SK-N-SH (cell line): ENCODE measurements at places on chromosomes 4 and X. TPM values are rescaled to one million over a fixed set of nuclear protein-coding genes. Genes with fewer than 3 reads are reported as not detected.
A peak's percentile ranks its signal among the peaks of the same experiment; 100 is the strongest.

Gene CWH43
- not detected in 2 replicates for polyA plus RNA-seq

Gene TLR2
- polyA plus RNA-seq: 0.18 and 0.21 TPM in 2 replicates

Gene ESX1
- not detected in 2 replicates for polyA plus RNA-seq

Gene C4orf51
- polyA plus RNA-seq: not detected in 2 replicates

Gene COL25A1
- polyA plus RNA-seq: not detected in 2 replicates

Gene TXK
- 0.60 and 0.61 TPM in 2 replicates for polyA plus RNA-seq

Gene MAGEA11
- 0.03 and 0.06 TPM in 2 replicates for polyA plus RNA-seq

Gene CXCR3
- not detected in 2 replicates for polyA plus RNA-seq

Gene PFKFB1
- polyA plus RNA-seq: 0.12 and 0.15 TPM in 2 replicates

Gene CT45A7
- polyA plus RNA-seq: not detected in 2 replicates

Gene MTMR8
- 0.21 and 0.35 TPM in 2 replicates for polyA plus RNA-seq

DNA sequence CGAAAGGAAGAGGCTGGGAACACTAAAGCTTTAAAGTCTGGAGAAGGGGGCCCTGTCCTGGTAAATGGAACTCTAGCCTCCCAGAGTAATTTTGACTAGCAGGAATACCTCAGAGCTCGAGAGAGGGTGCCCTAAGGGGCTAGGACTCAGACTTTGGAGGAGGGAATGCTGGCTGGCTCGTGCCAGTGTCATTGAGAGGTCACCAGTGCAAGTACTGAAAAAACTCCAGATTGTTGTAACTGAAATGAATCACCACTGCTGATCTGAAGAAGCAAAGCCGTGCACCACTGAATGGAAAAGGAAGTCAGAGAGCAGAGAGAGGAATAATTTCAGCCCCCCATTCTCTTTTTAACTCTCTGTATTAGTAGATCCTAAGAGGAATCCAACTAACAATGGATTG, 690.2 kb downstream of the FAT4 start:
- no peaks in the 10 kb centered on the region for H3K36me3 ChIP-seq
- H3K4me3 ChIP-seq: no peak overlapping the region
- H3K4me1 ChIP-seq: peaks cover 3% of the 10 kb centered on the region

GRCh38 chr4:92600638-92601037, 296.9 kb downstream of the GRID2 start:
- H3K36me3 ChIP-seq: no peaks in the 10 kb centered on the region
- H3K27me3 ChIP-seq: no peaks in the 10 kb centered on the region
- H3K27ac ChIP-seq: no peak overlapping the region
- H3K4me1 ChIP-seq: no peaks in the 10 kb centered on the region
- DNase-seq: no peak

DNA sequence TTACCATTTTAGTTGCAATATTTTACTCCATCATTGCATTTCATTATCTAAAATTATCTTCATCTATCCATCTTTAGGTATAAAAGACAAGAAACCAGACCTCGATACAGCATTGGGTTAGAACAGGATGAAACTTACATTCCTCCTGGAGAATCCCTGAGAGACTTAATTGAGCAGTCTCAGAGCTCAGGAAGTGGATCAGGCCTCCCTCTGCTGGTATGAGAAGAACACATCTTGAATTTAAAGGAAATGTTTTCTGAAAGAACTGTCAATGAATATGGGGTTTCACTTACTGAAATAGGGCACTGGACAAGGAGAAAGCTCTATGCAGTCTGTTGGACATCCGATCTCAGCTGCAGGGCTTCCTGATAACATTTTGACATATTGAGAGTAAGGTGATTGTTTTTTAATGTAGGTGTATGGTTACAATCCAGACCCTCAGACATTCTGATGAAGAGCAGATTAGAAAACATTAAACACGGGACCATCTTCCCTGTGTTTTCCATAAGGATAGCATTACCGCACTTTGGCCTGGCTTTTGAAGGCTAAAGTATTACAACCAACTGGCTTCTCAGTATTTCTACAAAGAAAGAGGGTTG, 367.2 kb downstream of the BMPR1B start:
- no peaks in the 10 kb centered on the region for H3K36me3 ChIP-seq
- H3K27me3 ChIP-seq: no peaks in the 10 kb centered on the region
- peak overlapping the region; percentile 53 for H3K27ac ChIP-seq
- H3K4me3 ChIP-seq: no peak overlapping the region

GRCh38 chr4:84531689-84532088, 32.6 kb upstream of the NKX6-1 start:
- DNase-seq: peak; percentile 3
- H3K27ac ChIP-seq: no peak overlapping the region
- H3K36me3 ChIP-seq: no peaks in the 10 kb centered on the region
- no peaks in the 10 kb centered on the region for H3K27me3 ChIP-seq
- H3K4me3 ChIP-seq: no peak overlapping the region

DNA sequence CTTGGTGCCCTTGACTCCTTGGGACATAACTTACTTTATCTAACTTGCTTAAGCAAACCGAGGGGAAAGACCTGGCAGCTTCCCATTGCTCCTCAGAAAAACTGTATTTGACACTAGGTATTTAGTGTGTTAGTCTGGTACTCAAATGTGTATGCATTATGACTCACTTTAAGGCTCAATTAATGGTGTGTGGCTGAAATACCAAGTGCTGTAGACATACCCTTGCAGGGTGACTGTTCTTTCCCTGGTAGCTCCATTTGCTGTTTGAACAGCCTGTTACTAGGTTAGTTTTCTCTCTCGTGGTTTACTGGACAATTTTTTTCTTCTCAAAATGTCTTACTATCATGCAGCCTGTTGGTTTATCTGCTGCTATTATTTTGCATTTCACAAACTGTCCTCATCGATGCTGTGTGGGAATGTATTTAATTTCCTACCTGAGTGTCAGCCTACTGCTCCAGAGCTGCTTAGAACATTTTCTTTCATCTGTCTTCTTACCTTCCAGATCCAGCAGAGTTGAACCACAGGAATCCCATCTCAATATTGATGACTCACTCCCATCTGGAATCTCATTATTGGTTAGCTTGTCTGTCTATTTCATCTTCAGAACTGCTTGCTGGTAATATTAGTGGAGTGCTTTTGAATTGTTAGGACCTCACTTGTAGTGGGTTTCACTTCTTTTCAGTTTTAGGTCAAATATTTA, 158.0 kb upstream of the FAT1 start:
- no peak overlapping the region for H3K27ac ChIP-seq
- no peaks in the 10 kb centered on the region for H3K36me3 ChIP-seq
- DNase-seq: no peak
- no peaks in the 10 kb centered on the region; the same call in 1 of the 2 replicates for H3K27me3 ChIP-seq
- H3K4me1 ChIP-seq: no peaks in the 10 kb centered on the region; the same call in 1 of the 2 replicates
- no peak overlapping the region for H3K4me3 ChIP-seq

DNA sequence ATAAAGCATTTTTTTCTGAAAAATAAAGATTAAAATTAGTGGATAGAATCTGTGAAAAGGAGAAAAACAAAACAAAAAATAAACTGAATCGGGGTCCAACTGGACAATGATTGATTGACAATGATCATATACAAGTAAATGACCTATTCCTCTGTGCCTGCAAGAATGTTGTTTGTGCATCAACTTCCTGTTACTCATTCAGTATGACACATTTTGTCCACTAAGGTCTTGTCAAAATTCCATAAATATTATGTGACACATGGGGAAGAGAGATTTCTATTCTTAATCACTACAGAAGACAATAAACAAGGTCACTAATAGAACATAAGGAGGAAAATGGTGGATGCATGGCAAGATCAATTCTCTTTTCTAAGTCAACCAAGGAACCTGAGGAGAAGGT, 54.9 kb downstream of the F8 start:
- no peaks in the 10 kb centered on the region for H3K4me1 ChIP-seq
- no peaks in the 10 kb centered on the region for H3K27me3 ChIP-seq
- DNase-seq: no peak
- H3K36me3 ChIP-seq: no peaks in the 10 kb centered on the region

DNA sequence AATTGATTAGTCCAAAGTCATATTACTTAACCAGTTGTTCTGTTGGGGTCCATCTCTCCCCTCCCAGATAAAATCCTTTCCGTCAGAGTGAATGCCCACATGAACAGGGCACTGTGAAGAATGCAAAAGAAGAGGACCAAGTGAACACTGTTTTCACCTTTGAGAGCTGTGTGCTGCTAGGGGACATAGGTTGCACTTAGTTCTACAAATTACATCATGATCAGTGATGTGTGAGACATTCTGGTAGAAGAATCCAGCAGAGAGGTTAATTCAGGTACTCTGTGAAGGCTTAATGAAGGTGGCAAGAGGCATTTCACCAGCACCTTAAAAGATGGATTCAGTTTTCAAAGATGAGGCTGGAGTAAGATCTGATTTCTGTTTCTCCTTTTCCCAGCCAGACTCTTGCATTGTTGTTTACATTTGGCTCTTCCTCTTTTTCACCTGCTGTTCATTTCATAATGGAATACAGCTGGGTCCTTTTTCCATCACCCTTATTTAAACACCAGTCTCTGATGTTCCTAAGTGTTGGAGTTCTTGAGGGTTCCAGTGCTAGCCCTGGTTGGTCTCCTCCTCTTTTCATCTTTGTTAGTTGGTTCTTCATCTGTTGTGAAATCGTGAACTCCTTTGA, 10.9 kb downstream of the GAB1 start:
- peaks cover 33% of the 10 kb centered on the region; the same call in 1 of the 2 replicates for H3K4me1 ChIP-seq
- no peak for DNase-seq
- H3K36me3 ChIP-seq: no peaks in the 10 kb centered on the region; the same call in 1 of the 2 replicates
- no peak overlapping the region; the same call in 1 of the 2 replicates for H3K27ac ChIP-seq
- H3K27me3 ChIP-seq: no peaks in the 10 kb centered on the region

- DNase-seq: no peak
- H3K36me3 ChIP-seq: peaks cover 4% of the 10 kb centered on the region
- H3K27me3 ChIP-seq: no peaks in the 10 kb centered on the region; the same call in 1 of the 2 replicates
These were observed 13.1 kb downstream of the GPR82 start for GRCh38 chrX:41737065-41737464.

GRCh38 chr4:71941001-71941400, 90.8 kb upstream of the NPFFR2 start:
- no peak overlapping the region for H3K4me3 ChIP-seq
- DNase-seq: peak; percentile 17
- no peak overlapping the region for H3K27ac ChIP-seq
- no peaks in the 10 kb centered on the region for H3K36me3 ChIP-seq
- H3K4me1 ChIP-seq: no peaks in the 10 kb centered on the region

GRCh38 chr4:107930821-107931774, at the start of gene CYP2U1:
TSS of gene CYP2U1 (plus strand) at chr4:107931549. CDS start at chr4:107931644, 95 bp downstream.
- H3K27ac ChIP-seq: no peak within 1 kb of the TSS
- no peaks in the 10 kb centered on the region for H3K27me3 ChIP-seq
- no peaks in the 10 kb centered on the region for H3K4me1 ChIP-seq
- peak; percentile 95 for DNase-seq
- H3K36me3 ChIP-seq: peaks cover 2% of the 10 kb centered on the region; the same call in 1 of the 2 replicates

- H3K27me3 ChIP-seq: no peaks in the 10 kb centered on the region
- no peaks in the 10 kb centered on the region for H3K36me3 ChIP-seq
- no peak overlapping the region for H3K4me3 ChIP-seq
- no peaks in the 10 kb centered on the region; the same call in 1 of the 2 replicates for H3K4me1 ChIP-seq
- no peak overlapping the region for H3K27ac ChIP-seq
These were observed 655.7 kb upstream of the INTU start for GRCh38 chr4:126976850-126977632.

- H3K27ac ChIP-seq: no peak overlapping the region
- no peaks in the 10 kb centered on the region for H3K27me3 ChIP-seq
- no peaks in the 10 kb centered on the region for H3K36me3 ChIP-seq
- no peaks in the 10 kb centered on the region; the same call in none of the 2 replicates for H3K4me1 ChIP-seq
- DNase-seq: no peak
These were observed 95.3 kb upstream of the EGFL6 start for GRCh38 chrX:13474164-13474516.

DNA sequence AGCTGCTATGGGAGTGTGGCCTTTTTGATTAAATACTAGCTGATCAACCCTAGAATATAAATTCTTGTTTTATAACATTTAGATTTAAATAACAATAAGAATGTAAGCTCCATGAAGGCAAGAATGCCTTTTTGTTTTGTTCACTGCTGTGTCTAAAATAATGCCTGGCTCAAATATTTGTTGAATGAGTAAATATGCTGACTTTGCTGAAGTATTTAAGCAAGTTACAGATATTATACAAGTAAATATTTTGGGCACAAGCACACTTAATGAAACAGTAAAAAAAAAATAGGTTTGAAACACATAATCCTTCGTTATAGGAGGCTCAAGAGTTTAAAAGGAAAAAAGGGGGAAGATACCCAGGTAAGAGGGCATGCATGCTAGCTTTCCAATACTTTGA, 24.1 kb downstream of the FABP2 start:
- H3K27me3 ChIP-seq: no peaks in the 10 kb centered on the region
- DNase-seq: no peak
- H3K4me1 ChIP-seq: peaks cover 7% of the 10 kb centered on the region
- H3K36me3 ChIP-seq: peaks cover 46% of the 10 kb centered on the region

GRCh38 chr4:113378836-113379235, 329.4 kb downstream of the ANK2 start:
- no peak overlapping the region for H3K4me3 ChIP-seq
- H3K27me3 ChIP-seq: no peaks in the 10 kb centered on the region
- no peak for DNase-seq
- H3K36me3 ChIP-seq: no peaks in the 10 kb centered on the region; the same call in 1 of the 2 replicates
- no peaks in the 10 kb centered on the region; the same call in 1 of the 2 replicates for H3K4me1 ChIP-seq

- DNase-seq: no peak
- H3K4me1 ChIP-seq: no peaks in the 10 kb centered on the region
- no peaks in the 10 kb centered on the region for H3K36me3 ChIP-seq
- no peaks in the 10 kb centered on the region for H3K27me3 ChIP-seq
These were observed 194.9 kb upstream of the RPS6KA3 start for GRCh38 chrX:20461576-20461975.

- H3K4me3 ChIP-seq: peak overlapping the region; percentile 37; the same call in 1 of the 2 replicates
- H3K27me3 ChIP-seq: no peaks in the 10 kb centered on the region; the same call in 1 of the 2 replicates
- H3K4me1 ChIP-seq: no peaks in the 10 kb centered on the region; the same call in 1 of the 2 replicates
- H3K36me3 ChIP-seq: no peaks in the 10 kb centered on the region
These were observed 1.3 kb downstream of the NEXMIF start for GRCh38 chrX:74923942-74924448.

- no peaks in the 10 kb centered on the region for H3K4me1 ChIP-seq
- no peak overlapping the region for H3K4me3 ChIP-seq
- H3K27me3 ChIP-seq: no peaks in the 10 kb centered on the region; the same call in 1 of the 2 replicates
- no peak for DNase-seq
These were observed 102.4 kb downstream of the PARM1 start for GRCh38 chr4:75035321-75035720.

GRCh38 chrX:367866-368265, 18.8 kb downstream of the PPP2R3B start:
- no peaks in the 10 kb centered on the region; the same call in 1 of the 2 replicates for H3K4me1 ChIP-seq
- no peak overlapping the region for H3K27ac ChIP-seq
- H3K36me3 ChIP-seq: no peaks in the 10 kb centered on the region
- H3K4me3 ChIP-seq: no peak overlapping the region
- DNase-seq: no peak
- H3K27me3 ChIP-seq: no peaks in the 10 kb centered on the region

- 0 out of 2 replicates have a peak, but pooled peaks cover 3% of the 10 kb centered on the region for H3K27me3 ChIP-seq
- no peak for DNase-seq
- H3K36me3 ChIP-seq: no peaks in the 10 kb centered on the region
- H3K4me1 ChIP-seq: no peaks in the 10 kb centered on the region
- H3K27ac ChIP-seq: no peak overlapping the region
- H3K4me3 ChIP-seq: no peak overlapping the region
These were observed 144.0 kb downstream of the RBMX2 start for GRCh38 chrX:130545796-130546195.

GRCh38 chrX:71440401-71440800, 74.2 kb downstream of the TAF1 start:
- H3K27ac ChIP-seq: no peak overlapping the region
- DNase-seq: no peak
- H3K36me3 ChIP-seq: peaks cover 27% of the 10 kb centered on the region
- no peaks in the 10 kb centered on the region for H3K27me3 ChIP-seq
- H3K4me1 ChIP-seq: no peaks in the 10 kb centered on the region
- H3K4me3 ChIP-seq: no peak overlapping the region
